Uterine smooth muscle cell (primary cell): ENCODE measurements at places on chromosomes 16 and 17. TPM values are rescaled to one million over a fixed set of nuclear protein-coding genes. Genes with fewer than 3 reads are reported as not detected.

The ARRB2 gene
- 3.5 and 5.2 TPM in 2 replicates for total RNA-seq

The CAMKK1 gene
- total RNA-seq, result 22.1 and 25.7 TPM in 2 replicates

The TSPAN10 gene
- total RNA-seq, result 1.3 and 4.0 TPM in 2 replicates

The CCL17 gene
- total RNA-seq, result not detected in 2 replicates
